Glomerular endothelial cell (primary cell): ENCODE measurements at places on chromosomes 3 and 15. TPM values are rescaled to one million over a fixed set of nuclear protein-coding genes. Genes with fewer than 3 reads are reported as not detected.

- no peak for DNase-seq
These were observed 131.3 kb downstream of the TJP1 start for GRCh38 chr15:29690765-29691475.

GRCh38 chr3:53134631-53135232 lies 4.5 kb upstream of the RFT1 start:
- peak; percentile 23 for DNase-seq

- DNase-seq: no peak
These were observed 97.1 kb downstream of the CEMIP start for GRCh38 chr15:80876348-80876674.

- DNase-seq: no peak
These were observed 223.6 kb downstream of the CACNA2D3 start for GRCh38 chr3:54345847-54346375.

GRCh38 chr3:12796171-12797123 lies at the start of gene CAND2:
Gene CAND2, plus strand, starts transcription at chr3:12796680. Its CDS starts 41 bp downstream, at chr3:12796721.
- DNase-seq: no peak

- DNase-seq: no peak
These were observed 243.1 kb downstream of the EPHB1 start for GRCh38 chr3:135038186-135038585.

- DNase-seq: no peak
These were observed 58.5 kb downstream of the PIK3R4 start for GRCh38 chr3:130688015-130688688.

- DNase-seq: no peak
These were observed 105.3 kb downstream of the CD47 start for GRCh38 chr3:107985496-107985895.

DNA sequence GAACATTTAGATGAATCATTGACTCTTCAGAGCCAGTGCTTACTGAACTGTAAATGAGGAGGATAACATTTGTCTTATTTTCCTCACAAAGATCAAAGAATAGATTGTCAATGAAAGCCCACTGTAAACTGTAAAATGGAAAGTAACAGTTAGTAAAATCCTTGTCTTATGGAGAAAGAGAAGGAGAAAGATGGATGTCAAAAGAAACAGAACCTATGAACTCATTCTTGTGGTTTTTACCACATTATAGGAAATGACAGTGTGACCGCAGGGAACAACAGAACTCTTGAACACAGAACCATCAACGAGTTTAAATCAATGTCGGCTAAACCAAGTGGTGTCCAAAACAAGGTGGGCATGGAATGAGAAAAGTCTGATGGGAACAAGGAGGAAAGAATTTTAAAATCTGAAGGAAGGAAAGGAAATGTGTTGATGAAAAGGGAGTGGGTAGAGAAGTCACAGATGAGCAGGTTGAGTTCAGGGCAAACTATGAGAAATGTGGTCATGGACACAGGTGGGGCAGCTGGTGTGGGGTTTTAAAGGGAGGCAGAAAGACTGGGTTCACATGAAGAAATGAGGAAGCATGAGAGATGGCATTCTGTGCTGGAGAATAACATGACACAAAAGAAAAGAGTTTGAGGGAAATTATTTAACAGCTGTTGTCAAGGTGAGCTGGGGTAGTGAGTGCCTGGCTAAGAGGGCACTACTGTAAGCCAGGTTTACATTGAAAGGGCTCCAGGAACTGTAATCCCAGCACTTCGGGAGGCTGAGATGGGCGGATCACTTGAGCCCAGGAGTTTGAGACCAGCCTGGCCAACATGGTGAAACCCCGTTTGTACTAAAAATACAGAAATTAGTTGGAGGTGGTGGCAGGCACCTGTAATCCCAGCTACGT lies 42.4 kb upstream of the ETV5 start:
- DNase-seq: no peak

Gene CLCN2
- total RNA-seq: 3.3 and 3.6 TPM in 2 replicates
